Stimulated activated naive B cell treated with anti-CD40 and anti-IgM and Interleukin-4, amounts not matched to agents 10 μg/mL and 1 μg/mL and 100 μg/mL, for 72 hours (primary cell): ENCODE measurements at places on chromosomes 4 and X.
A peak's percentile ranks its signal among the peaks of the same experiment; 100 is the strongest.

DNA sequence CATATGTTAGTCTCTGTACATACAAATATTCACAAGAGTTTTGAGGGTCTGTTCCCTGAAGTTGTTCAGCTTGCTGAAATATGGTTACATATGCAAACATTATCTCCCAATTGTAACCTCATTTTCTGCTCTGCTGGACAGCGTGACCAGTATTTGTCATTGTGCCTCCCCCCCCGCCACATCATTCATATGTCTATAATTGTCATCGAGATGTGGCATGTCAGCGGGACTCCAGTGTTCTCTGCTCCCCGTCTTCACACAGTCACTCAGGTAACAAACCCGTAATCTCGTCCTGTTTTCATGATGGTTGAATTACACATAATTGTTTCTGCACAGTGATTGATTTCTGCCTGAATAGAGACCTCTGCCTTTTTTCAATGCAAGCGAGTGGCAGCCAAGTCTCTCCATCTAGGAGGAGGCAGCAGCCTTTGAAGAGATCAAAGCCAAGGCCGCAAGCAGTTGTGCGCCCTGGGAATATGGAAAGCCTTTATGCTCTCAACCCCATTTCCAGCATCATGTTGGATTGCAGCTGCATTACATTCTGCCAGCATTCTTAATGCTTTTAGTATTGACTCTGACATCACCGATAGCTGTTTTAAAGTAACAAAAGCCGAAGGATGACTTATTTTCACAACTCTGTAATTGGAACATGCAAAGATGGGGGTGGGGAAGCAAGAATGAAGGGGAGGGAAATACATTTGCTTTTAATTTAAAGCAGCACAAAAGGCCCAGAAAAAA is 27.4 kb downstream of the LEF1 start:
- H3K36me3 ChIP-seq: peaks cover 4% of the 10 kb centered on the region
- H3K27me3 ChIP-seq: no peaks in the 10 kb centered on the region
- H3K27ac ChIP-seq: no peak overlapping the region
- H3K4me3 ChIP-seq: no peak overlapping the region

DNA sequence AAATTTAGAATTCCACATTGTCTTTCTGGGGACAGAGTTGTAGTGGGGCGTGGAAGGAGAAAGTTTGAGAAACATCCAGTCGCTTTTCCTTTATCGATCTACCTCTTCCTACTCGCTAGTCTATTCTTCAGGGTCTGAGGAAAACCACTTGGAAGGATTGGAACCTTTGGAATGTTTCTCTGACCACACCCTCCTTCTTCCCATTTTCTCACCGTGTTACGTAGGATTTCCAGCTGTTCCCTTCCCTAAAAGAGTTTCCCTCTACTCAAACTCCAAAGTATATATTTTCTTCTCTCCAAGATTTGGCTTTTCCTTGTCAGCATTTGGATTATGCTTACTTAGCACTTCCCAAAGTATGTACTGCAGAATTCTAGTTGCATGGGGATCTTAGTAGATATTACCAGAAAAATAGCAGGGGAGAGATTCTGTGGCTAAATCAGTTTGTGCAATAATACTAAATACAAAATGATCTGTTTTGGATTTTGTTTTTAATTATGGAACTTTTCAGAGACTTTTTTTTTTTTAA is 4.9 kb downstream of the ENPEP start:
- H3K4me3 ChIP-seq: no peak overlapping the region
- peaks cover 42% of the 10 kb centered on the region for H3K27me3 ChIP-seq
- no peak for DNase-seq
- H3K27ac ChIP-seq: no peak overlapping the region
- no peaks in the 10 kb centered on the region for H3K36me3 ChIP-seq

GRCh38 chrX:9606971-9607370 is 142.1 kb downstream of the TBL1X start:
- H3K4me3 ChIP-seq: no peak overlapping the region
- no peak for DNase-seq
- H3K27me3 ChIP-seq: no peaks in the 10 kb centered on the region
- H3K4me1 ChIP-seq: peaks cover 27% of the 10 kb centered on the region
- H3K36me3 ChIP-seq: peaks cover 3% of the 10 kb centered on the region
- H3K27ac ChIP-seq: no peak overlapping the region

- DNase-seq: no peak
- peaks cover 2% of the 10 kb centered on the region for H3K36me3 ChIP-seq
- no peak overlapping the region for H3K27ac ChIP-seq
- peaks cover 5% of the 10 kb centered on the region for H3K4me1 ChIP-seq
- H3K27me3 ChIP-seq: no peaks in the 10 kb centered on the region
These were observed 43.0 kb downstream of the CCDC158 start for GRCh38 chr4:76377911-76378310.

DNA sequence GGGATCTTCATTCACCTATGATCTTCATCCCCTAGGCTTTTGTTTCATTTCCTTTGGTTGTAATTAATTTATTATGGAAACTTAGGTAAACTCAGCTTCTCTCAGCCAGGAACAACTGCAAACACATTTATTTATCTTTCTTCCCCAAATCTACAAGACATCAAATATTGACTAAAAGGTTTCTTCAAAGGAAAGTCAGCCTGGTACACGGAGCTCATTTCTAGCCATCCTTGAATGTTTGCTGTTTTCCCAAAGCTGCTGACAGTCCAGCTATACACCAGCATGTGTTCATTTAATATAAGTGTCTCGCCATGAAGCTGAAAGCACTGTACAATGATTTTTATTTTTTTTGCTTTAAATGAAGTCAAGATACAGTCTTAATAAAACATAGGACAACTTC is 16.8 kb downstream of the RBM47 start:
- H3K36me3 ChIP-seq: no peaks in the 10 kb centered on the region
- no peak for DNase-seq
- H3K27ac ChIP-seq: no peak overlapping the region

- H3K4me3 ChIP-seq: no peak overlapping the region
- no peaks in the 10 kb centered on the region for H3K4me1 ChIP-seq
- H3K27ac ChIP-seq: no peak overlapping the region
- H3K27me3 ChIP-seq: no peaks in the 10 kb centered on the region
- H3K36me3 ChIP-seq: no peaks in the 10 kb centered on the region
These were observed 5.7 kb downstream of the PSAPL1 start for GRCh38 chr4:7429069-7429416.

DNA sequence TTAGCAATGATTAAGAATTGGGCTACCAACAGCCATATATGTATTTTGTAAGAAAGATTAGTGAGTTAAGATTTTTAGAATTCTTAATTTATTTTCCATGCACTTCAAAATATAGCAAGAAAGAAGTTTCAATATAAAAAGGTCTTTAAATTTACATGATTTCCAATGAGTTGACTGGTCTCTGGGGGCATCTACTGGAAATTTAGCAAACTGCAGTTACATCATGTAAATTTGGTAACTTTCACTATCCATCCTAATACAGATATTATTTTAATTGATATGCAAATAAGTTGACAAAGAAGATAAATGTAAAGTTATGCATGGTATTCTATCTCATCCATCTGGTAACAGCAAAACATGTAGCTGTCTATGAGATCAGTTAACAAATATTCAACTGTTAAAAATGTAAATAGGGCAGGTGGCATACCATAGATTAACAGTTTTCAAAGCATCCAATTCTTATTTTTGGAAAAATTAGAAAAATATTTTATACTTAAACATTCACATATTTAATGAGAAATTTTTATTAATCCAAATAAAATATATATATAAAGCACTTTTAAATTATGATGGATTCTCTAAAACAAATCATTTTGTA is 29.1 kb downstream of the TTC29 start:
- DNase-seq: no peak
- no peaks in the 10 kb centered on the region for H3K4me1 ChIP-seq
- H3K27me3 ChIP-seq: peaks cover 12% of the 10 kb centered on the region
- no peak overlapping the region for H3K4me3 ChIP-seq
- H3K36me3 ChIP-seq: no peaks in the 10 kb centered on the region

GRCh38 chrX:9888953-9889470 is 78.1 kb upstream of the CLDN34 start:
- no peaks in the 10 kb centered on the region for H3K36me3 ChIP-seq
- H3K4me3 ChIP-seq: no peak overlapping the region
- no peak overlapping the region for H3K27ac ChIP-seq
- H3K27me3 ChIP-seq: peaks cover 6% of the 10 kb centered on the region

DNA sequence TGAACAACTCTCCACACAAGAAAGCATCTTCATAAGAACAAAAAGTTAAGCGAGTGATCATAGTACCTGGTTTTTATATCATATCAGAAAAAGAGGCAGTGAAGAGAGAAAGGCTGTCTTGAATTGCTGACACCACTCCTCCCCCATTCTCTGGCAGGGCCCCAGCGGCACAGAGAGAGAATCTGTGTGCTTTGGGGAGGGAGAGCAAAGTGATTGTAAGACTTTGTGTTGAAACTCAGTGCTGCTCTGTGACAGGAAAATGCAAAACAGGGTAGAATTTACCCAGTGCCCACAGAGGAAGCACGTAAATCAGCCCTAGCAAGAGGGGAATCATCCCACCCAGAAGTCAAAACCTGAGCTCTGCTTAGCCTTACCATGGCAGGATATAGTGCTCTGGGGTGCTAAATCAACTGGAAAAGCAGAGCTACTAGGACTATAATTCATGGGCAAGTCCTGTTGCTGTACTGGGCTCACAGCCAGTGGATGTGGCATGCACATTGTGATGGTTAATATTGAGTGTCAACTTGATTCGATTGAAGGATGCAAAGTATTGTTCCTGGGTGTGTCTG is 174.6 kb downstream of the PRR32 start:
- no peak overlapping the region for H3K27ac ChIP-seq
- no peak overlapping the region for H3K4me3 ChIP-seq
- H3K36me3 ChIP-seq: no peaks in the 10 kb centered on the region

DNA sequence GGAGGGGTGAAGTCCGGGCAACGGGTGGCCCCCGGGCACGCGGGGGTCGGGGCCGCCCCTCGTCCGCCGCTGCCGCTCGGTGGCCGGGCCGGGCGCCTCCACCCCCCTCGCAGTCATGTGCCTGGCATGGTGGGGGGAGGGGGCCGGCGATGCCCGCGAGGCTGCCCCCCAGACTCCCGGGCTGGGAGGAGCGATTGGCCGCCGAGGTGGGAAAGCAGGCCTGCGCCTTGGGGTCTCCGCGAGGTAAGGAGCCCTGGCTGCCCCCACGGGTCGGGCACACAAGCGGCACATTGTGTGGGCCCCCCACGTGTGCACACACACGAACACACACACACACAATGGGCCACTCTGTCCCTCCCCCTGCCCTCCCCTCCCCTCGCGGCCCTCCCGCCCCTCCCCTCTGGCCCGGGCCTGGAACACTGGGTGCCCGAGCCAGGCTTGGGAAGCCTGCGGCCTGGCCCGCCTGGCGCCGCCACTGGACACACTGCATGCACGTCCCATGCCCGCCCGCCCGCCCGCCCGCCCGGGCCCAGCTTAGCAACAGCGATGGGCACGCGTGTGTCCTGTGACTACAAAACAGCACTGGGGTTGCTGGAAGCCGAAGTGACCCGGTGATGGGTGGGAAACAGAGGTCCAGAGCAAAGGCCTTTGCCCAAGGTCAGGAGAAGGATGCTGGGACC is 1.3 kb downstream of the SLC6A8 start:
- H3K4me3 ChIP-seq: no peak overlapping the region
- H3K27me3 ChIP-seq: peaks cover 17% of the 10 kb centered on the region
- no peak overlapping the region for H3K27ac ChIP-seq
- H3K4me1 ChIP-seq: peaks cover 4% of the 10 kb centered on the region
- H3K36me3 ChIP-seq: peaks cover under 1% of the 10 kb centered on the region

DNA sequence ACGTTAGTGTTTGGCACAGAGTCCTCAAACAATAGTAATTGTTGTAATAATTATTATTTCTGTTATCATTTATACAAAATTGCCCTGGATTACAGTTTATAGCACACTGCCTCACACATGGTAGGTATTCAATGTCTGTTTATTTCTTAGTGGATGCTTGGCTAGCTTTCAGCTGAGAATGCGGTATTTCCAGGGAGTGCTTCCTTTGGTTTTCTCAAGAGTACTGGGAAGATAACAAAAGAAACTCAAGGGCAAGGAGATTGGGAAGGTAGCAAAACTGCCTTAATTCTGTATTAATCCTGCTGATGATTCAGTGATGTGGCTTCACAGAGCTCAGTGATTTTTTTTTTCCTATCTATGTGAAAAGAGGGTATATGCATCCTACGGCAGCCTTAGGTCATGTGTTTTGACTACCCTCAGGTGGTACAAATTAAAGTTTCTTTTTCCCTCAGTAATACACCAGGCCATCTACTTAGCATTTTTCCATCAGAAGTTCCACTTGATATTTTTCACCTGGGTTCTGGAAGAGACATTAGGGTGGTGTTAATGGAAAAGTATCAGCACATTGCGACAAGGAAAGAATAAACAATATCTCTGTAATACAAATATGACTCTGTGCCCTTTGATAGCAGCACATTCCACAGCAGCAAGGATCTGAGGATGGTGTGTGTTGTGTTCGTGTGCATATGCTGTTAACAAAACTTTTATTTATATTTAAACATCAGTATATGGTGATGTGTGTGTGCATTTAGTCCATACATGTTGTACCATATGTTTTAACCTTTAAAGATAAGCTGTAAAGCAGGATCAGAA is 124.3 kb upstream of the RASGEF1B start:
- no peak overlapping the region for H3K4me3 ChIP-seq
- peaks cover 9% of the 10 kb centered on the region for H3K4me1 ChIP-seq
- no peaks in the 10 kb centered on the region for H3K27me3 ChIP-seq

GRCh38 chrX:40755291-40756249 is 20.2 kb upstream of the MED14 start:
- no peak overlapping the region for H3K4me3 ChIP-seq
- no peaks in the 10 kb centered on the region for H3K36me3 ChIP-seq
- no peak for DNase-seq
- H3K4me1 ChIP-seq: peaks cover 12% of the 10 kb centered on the region
- H3K27me3 ChIP-seq: no peaks in the 10 kb centered on the region
- no peak overlapping the region for H3K27ac ChIP-seq

DNA sequence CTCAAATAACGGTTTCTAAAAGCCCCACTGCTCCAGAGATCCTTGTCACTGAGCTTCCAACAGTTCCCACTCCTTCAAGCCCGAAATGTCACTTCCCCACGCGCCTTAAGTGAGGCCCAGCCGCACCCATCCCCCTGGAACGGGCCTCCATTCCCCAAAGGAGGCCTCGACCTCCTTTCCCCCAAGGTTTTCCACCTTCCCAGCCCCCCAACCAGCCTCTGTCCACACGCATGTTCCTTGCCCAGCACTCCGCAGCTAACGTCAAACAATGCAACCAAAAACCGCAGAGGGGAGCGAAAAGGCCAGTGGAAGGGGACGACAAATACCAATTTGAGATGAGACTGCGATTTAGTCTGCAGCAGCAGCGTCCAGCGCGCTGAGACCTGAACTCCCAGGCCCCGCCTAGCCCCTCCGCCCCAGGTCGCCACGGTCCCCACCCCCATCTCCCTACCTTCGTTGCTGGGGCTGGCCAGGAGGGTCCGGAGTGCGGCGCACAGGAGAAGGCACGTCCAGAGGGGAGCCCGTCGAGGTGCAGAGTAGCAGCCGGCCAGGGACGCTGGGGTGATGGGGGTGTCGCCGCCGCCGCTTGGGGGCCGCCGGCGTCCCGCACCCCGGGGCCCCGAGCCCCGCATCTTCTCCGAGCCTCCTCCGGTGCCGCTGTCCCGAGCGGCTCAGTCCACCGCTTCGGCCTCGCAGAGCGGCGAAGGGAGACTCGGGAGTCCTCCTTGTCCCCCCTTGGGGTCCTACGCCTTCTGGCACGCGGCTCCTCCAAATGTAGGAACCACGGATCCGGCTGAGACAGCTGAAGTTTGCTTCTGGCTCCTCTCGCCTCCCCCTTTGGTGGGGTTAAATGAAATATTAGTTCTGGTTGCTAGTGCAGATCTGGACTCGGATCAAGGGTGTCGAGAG is 924 bp downstream of the EPHA5 start:
- H3K4me1 ChIP-seq: peaks cover 8% of the 10 kb centered on the region
- H3K36me3 ChIP-seq: no peaks in the 10 kb centered on the region
- no peak overlapping the region for H3K4me3 ChIP-seq
- H3K27ac ChIP-seq: peak overlapping the region; percentile 2
- H3K27me3 ChIP-seq: peaks cover 36% of the 10 kb centered on the region
- no peak for DNase-seq

GRCh38 chr4:139749338-139749737 is 83.7 kb downstream of the MGST2 start:
- no peak overlapping the region for H3K4me3 ChIP-seq
- no peak overlapping the region for H3K27ac ChIP-seq
- no peak for DNase-seq
- peaks cover 5% of the 10 kb centered on the region for H3K27me3 ChIP-seq
